ENCODE measurements at places on chromosomes 2 and 18. TPM values are rescaled to one million over a fixed set of nuclear protein-coding genes. Genes with fewer than 3 reads are reported as not detected.

Gene FSHR
- total RNA-seq: not detected

Gene KRTCAP3
- total RNA-seq: 0.50 TPM

Gene GRHL1
- 0.11 TPM for total RNA-seq

Gene FTCDNL1
- 2.0 TPM for total RNA-seq

Gene TNS1
- 10.5 TPM for total RNA-seq

Gene CIDEA
- not detected for total RNA-seq

Gene CYS1
- total RNA-seq: 0.05 TPM

Gene LRRFIP1
- total RNA-seq: 60.7 TPM

Gene ZSWIM2
- total RNA-seq: not detected

Gene CGREF1
- total RNA-seq: 0.26 TPM

Gene CXCR1
- total RNA-seq: not detected

Gene AKAIN1
- total RNA-seq: not detected

All from HT1080 (cell line).